ENCODE measurements at places on chromosomes 4 and X.

- DNase-seq, result no peak
Measured at GRCh38 chr4:123599061-123599919, 202.7 kb downstream of the SPRY1 start.

- DNase-seq, result no peak
Measured at GRCh38 chr4:169245061-169245460, 25.7 kb downstream of the SH3RF1 start.

- DNase-seq, result no peak
Measured at GRCh38 chr4:85826060-85826678, 351.2 kb downstream of the ARHGAP24 start.

DNA sequence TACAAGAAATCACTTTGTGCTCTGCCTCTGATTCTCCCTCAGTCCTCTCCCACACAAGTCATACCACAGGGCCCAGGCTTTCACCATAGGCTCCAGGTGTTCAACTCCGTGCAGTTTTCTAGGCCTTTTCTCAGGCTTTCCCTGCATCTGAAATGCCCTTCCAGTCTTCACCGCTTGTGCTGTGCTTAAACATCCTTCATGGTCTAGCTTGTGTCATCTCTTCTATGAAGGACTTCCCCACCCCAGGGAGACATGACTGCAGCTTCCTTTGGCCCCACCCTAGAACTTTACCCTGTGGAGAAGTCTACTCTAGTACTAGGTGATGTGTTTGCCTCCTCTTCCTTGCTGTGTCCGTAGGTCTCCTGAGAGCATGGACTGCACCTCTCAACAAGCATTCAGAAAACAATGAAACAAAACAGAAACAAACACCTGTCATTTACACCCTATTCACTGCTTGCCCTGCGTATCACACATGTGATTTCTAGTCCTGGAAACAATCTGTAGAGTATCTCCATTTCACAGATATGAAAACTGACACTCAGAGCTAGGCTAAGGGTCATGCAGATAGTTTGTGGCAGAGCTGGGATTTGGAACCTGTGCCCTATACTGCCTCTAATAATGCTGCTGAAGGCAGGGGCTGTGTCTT, 22.7 kb upstream of the LEF1 start:
- DNase-seq, result no peak

GRCh38 chrX:10008483-10009056, 41.4 kb downstream of the CLDN34 start:
- no peak for DNase-seq

- no peak for DNase-seq
Measured at GRCh38 chrX:129665916-129666644, 11.3 kb upstream of the APLN start.

DNA sequence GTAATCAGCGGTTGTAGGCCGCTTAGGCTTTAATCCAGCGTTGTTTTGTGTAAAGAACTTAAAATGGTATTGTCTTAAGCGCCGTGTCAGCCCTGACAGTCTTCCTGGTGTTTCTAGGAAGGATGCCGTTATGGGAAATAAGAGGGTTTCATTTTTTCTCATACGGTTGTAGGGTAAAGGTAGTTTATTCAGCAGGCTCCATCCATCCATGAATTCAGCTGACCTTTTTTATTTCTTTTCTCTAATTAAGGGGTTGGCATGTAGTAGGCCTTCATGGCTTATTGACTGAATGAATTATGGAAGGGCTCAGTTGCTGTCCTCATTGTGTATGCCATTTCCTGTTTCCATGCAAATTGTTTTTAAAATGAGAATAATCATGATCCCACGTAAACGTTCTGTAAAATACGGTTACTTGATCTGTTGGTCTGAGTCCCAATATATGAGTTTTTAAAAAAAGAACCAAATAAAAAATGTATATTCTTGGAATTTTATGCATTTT, 693 bp downstream of the OCIAD1 start:
- DNase-seq, result no peak

- DNase-seq, result no peak
Measured at GRCh38 chr4:98262431-98262830, 1.2 kb downstream of the RAP1GDS1 start.

DNA sequence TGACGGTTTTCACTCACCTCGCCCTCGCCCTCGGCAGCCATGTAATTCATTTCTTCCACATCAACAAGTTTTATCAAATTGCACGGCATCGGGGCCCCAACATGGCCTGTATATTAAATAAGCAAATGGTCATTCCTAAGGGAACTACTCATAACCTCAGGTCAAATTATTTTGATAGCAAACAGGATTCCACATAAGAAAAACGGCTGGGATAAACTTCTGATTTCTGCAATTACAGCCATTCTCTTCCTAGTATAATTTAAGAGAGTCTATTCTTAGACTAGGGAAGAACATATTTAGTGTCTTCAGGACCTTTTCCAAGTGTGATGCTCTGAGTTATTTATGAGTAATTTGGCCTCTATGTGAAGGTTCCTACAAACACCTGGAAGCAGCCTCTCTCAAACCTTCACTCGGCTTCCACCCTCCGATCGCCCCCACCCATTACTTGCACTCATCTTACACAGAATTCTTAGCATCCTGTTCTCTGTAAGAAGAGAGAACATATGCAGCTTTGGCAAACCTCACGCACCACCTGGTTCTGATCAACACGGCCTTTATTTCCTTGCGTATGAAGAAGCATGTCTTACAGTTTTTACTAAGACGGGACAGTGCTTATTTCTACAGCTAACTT, 29.4 kb upstream of the CENPU start:
- no peak for DNase-seq

DNA sequence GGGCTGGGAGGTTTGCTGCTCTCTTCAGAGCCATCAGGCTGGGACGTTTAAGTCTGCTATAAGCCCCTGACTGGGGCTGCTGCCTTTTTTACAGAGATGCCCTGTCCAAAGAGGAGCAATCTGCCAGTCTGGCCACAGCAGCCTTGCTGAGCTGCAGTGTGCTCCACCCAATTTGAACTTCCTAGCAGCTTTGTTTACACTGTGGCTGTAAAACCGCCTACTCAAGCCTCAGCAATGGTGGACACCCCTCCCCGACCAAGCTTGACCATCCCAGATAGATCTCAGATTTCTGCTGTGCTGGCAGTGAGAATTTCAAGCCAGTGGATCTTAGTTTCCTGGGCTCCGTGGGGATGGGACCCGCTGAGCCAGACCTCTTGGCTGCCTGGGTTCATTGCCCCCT, 40.7 kb downstream of the SPATA18 start:
- DNase-seq, result no peak

- no peak for DNase-seq
Measured at GRCh38 chrX:154020536-154021115, 924 bp upstream of the IRAK1 start.

- DNase-seq, result no peak
Measured at GRCh38 chrX:56744996-56745395, 16.0 kb downstream of the NBDY start.

DNA sequence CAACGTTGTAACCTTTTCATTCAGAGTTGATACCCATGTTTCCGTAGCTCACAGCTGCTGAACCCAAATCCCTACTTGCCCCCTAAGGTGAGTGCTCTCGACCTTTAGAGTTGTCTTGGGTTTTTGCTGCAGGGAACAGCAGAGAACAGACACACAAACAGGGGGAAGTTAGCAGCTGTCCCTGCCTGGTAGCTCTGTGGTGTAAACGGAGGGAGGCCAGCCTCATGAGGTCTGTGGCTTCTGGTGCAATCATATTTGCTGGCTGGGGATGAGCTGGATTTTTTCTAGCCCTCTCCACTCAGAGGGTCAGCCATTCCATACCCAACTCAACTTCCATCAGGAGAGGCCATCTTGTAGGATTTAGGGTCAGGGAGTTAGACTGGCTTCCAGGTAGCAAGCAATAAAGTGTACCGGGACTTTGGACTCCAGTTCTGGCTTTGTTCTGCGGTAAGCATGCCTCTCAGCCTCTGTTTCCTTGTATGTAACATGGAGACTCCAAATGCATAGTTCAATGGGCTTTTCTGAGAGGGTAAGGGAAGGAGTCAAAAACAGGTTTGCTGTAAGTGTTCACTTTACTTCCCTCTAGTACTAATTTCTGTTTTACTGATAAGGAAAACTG, 218.9 kb downstream of the MID1IP1 start:
- DNase-seq, result no peak

GRCh38 chr4:48778431-48779094, 1.5 kb downstream of the FRYL start:
- DNase-seq, result no peak

DNA sequence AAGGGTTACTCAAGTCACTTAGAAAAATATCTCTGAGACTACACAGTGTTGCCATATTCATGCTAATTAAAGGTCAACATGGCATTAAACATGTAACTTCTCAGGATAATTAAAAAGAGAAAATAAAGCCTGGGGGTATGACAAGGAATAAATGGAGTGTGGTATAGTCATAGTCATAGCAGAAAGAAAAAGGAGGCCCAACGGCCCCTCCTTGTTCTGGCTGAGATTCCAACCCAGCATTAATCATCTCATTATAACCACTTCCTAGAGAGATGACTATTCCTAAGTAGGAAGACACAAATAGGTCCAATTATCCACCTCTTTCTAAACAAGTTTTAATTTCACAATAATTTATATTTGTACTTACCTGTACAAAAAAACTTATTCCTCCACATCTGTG, 778.4 kb upstream of the AADAT start:
- DNase-seq, result no peak

GRCh38 chr4:16154451-16154850, 70.6 kb upstream of the PROM1 start:
- no peak for DNase-seq

GRCh38 chr4:8589823-8590545, 2.6 kb upstream of the CPZ start:
- no peak for DNase-seq

GRCh38 chrX:30572004-30572403, 5.6 kb downstream of the TASL start:
- no peak for DNase-seq

DNA sequence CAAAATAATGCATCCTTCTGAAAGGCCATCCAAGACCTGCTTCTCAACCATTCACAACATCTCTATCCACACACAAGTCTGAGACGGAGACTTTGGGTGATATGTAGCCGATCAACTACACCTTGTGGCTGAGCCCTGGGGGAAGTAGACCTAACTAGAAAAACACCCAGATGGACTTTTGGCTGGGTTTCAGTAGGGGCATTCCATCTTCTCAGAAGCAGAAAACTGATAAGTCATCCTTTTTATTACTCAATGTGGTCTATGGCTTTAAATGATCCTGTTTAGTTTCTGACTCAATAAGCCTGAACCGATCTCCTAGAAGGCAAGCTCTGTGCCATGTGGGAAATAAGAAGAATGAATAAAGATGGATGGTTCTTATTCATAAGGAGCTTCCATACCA, 82.5 kb upstream of the AFF2 start:
- DNase-seq, result no peak

Data from stimulated activated CD8-positive, alpha-beta memory T cell treated with anti-CD3 and anti-CD28 coated beads, Interleukin-2, amount 100 ng/mL, for 1 hour (primary cell).